Left ventricle myocardium inferior (tissue), 1 donor: ENCODE measurements at places on chromosomes 6 and 20. TPM values are rescaled to one million over a fixed set of nuclear protein-coding genes. Genes with fewer than 3 reads are reported as not detected.

GRCh38 chr6:134689641-134690040, 260.3 kb downstream of the ALDH8A1 start:
- peak; percentile 61 for DNase-seq

DNA sequence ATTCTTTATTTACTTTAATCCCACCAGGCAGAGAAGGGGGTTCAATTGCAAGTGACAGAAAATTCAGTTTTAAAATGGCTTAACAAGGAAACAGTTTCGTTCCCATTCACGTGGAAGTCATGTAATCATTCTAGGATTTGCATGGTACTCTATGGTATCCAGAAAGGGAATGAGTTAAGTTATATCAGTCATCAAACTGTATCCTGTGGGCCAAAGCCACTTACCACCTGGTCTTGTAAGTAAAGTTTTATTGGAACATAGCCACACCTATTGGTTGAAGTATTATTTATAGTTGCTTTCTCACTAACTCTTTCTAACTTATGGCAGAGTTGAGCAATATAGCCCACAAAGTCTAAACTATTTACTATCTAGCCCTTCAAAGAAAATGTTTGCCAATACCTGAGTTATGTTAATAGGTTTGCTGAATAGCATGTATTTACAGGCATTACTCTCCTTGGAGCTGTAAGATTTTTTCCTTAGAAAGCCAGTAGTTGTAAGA, 10.2 kb upstream of the MMS22L start:
- DNase-seq, result no peak

- no peak for DNase-seq
Observed at GRCh38 chr20:7579888-7580287, 360.4 kb downstream of the HAO1 start.

DNA sequence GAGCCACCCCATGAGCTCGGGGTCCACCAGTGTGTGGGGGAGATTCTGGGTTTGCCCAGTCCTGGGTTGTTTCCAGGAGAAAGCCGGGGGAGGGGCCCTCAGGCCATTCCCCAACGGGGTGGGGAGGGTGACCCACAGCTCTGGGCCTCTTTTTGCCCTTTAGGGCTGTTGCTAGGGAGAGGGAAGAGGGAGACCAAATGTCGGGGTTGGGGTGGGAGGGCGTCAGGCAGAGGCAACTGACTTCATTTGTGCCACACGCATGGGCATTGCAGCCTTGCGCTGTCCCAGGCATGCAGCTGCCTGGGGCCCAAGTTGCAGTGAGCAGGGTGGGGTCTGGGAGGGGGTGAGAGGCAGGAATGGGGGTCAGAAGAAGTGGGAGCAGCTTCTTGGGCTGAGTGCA, 1.9 kb upstream of the CUL9 start:
- DNase-seq, result no peak

DNA sequence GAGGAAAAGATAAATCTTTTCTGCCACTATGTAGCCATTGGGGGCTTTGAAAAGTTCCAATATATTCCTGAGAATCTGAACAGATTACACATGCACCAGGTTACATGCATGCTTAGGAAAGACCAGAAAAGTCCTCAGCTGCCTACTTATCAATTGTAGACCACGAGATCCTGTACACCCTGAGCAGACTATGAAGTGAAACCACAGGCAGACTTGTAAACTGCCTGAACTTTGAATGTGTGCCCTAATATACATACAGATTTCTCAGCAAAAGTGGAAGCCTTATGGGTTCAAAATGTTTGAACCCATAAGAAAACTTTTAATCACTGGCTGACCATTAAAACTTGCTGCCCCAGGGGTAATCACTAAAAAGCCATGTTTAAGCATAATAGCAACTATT, 273.5 kb upstream of the RUNX2 start:
- no peak for DNase-seq

GRCh38 chr6:111992851-111993250, 61.1 kb upstream of the CCN6 start:
- DNase-seq, result no peak

DNA sequence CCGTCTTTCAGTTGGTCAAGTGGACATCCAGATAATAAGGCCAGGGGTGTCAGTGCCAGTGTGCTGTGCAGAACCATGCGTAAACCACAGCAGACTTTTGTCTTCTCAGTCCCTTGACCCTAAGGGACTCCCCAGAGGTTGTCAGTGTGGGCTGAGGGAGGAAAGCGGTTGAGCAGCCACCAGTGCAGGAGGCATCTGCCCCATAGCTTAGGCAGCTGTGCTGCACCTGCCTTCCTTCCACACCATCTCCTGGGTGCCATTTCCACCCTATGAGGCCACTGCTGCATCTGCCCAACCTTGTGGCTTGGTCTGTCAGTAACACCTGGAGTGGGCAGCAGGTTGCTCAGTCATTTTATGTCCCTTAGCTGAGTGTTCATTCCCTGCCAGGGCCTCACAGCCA, 26.0 kb downstream of the PRPF6 start:
- DNase-seq, result no peak

- no peak for DNase-seq
Observed at GRCh38 chr20:15451241-15451640, 1113.8 kb upstream of the FLRT3 start.

DNA sequence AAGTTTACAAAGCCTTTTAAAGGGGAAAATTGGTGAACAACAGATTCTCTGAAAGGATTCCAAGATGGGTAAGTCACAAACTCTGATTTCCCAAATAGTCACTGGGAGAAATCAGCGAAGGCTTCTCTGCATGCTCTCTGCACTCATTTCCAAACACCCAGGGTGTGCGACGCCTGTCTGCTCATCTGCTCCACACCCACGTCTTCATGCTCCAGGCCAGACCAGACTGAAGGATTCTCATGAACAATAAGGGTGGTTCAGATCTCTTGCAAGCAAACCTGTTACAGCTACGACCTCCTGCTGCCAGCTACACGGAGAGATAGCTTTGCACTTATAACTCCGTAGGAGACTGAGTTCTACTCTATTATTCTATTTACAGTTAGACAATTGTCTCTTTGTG, 1.4 kb downstream of the MC3R start:
- no peak for DNase-seq

DNA sequence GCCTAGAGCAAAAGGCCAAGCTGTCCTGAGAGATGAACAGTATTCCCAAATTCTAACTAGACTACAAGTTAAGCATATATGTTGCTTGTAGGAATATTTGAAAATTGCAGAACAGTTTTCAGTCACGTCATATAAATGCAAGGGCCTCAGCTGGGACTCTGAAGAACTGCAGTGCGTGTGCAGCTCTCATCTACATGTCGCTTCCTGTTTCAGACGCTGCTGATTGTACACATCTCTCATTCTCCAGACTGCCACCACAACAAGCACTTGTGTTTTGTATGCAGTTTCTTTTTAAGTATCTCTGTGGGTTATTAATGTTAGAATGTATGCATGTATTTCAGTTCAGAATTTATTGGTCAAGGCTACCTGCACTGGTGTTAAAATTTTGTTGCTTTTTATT, 119.7 kb downstream of the MAP3K4 start:
- no peak for DNase-seq

DNA sequence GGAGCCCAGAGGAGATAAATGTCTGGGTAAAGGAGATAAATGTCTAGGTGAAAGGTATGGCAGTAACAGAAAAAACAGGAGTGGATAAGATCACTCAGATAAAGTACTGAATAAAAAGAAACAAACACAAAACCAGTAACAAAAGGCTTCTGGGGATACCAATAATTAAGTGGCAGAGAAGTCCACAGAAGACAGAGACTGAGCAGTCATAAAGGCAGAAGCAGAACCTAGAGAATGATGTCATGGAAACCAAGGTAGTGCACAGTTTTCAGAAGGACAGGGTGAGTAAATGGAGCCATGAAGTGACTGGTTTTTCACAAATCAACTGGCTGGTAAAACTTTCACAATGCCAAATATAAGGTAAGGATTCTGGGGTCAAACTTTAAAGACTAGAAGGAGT, 80.9 kb upstream of the PLN start:
- no peak for DNase-seq

The RAET1L gene
- total RNA-seq, result not detected

The GNMT gene
- total RNA-seq, result 0.77 TPM

The PDYN gene
- not detected for total RNA-seq

The SAMD3 gene
- total RNA-seq, result not detected

The SLC17A4 gene
- total RNA-seq, result not detected
